Thoracic aorta (tissue), 2 donors: ENCODE measurements at places on chromosomes 1 and 21. TPM values are rescaled to one million over a fixed set of nuclear protein-coding genes. Genes with fewer than 3 reads are reported as not detected.

B3GALT5 gene
- total RNA-seq = 0.14 TPM

DIRAS3 gene
- 4.6 TPM for total RNA-seq

RSBN1 gene
- total RNA-seq = 16.1 TPM

NKAIN1 gene
- total RNA-seq = not detected

FAM43B gene
- total RNA-seq = 0.27 TPM

ZYG11A gene
- not detected for total RNA-seq

VSIG8 gene
- not detected for total RNA-seq

HORMAD1 gene
- not detected for total RNA-seq

SERPINC1 gene
- total RNA-seq = not detected

RAB3B gene
- total RNA-seq = not detected

ACTRT2 gene
- total RNA-seq = not detected

GJA5 gene
- total RNA-seq = 51.7 TPM

SLC35E2B gene
- total RNA-seq = 48.3 TPM

TSSK3 gene
- 1.1 TPM for total RNA-seq

FCRL1 gene
- not detected for total RNA-seq
